NCI-H1436 treated with DMSO at 0.1 percent for 48 hours (cell line): ENCODE measurements at places on chromosomes 2 and 18.

DNA sequence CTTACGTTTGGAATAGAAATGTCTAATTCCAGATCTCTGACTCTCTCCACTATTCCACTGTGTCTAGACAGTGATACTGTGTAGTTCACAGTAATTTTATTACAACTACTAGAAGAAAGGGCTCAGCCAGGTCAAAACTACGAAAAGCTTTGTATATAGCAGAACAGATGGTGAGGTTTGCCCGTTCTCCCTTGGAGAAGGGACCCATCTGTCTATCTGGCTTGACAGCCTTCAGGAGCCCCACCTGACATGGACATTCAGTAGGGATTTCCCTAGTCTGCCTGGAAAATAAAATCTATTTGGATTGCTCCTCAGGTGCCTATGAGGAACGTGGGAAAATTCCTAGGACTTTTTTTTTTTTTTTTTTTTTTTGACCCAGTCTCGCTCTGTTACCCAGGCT, 435.4 kb downstream of the NRXN1 start:
- no peak for DNase-seq

GRCh38 chr2:112750560-112750843, 13.9 kb downstream of the CKAP2L start:
- no peak for DNase-seq

DNA sequence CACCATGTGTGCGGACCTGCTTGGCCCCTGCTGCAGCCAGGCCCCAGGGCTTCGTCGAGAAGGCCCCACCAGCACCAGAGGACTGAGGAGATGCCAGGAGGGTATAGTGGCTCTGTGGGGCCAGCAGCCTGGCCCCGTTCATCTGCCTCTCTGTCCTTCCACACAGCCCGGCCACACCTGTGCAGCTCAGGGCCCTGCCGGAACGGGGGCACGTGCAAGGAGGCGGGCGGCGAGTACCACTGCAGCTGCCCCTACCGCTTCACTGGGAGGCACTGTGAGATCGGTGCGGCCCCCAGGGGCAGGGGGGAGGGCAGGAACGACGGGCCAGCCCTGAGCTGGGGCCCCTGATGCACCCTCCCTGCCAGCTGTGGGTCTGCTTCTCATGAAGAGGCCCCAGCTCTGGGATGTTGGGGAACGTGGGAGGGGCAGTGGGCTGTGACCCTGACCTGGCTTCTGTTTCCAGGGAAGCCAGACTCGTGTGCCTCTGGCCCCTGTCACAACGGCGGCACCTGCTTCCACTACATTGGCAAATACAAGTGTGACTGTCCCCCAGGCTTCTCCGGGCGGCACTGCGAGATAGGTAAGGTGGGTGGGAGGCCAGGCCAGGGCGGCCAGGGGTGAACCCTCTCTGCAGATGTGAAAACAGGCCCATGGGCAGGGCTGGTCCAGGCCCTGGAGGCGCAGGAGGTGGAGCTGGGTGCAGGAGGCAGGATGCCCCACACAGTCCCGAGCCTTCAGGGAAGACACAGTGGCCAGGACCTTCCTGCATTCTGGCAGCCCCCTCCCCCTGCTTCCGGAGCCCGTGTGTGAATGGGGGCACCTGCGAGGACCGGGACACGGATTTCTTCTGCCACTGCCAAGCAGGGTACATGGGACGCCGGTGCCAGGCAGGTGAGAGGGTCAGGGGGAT, 50.3 kb downstream of the MTERF4 start:
- no peak for DNase-seq

DNA sequence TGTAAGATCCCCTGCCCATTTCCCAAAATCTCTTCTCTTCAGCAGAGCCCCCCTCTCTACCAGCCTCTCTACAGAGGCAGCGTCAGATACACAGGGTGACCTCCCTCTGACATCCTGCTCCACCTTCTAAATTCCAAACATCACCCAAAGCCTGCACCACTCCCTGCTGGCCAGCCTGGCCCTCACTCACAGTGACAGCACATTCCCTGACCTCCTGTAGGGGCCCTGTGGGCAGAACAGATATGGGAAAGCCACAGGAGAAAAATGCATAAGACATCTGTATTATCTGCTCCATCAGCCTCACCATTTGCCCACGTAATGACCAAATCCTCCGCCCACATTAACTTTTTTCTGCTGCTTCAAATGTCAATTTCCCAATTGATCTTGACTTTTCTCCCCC, 40.6 kb downstream of the TRABD2A start:
- no peak for DNase-seq

GRCh38 chr2:4246364-4247131, 543.2 kb downstream of the DCDC2C start:
- no peak for DNase-seq

DNA sequence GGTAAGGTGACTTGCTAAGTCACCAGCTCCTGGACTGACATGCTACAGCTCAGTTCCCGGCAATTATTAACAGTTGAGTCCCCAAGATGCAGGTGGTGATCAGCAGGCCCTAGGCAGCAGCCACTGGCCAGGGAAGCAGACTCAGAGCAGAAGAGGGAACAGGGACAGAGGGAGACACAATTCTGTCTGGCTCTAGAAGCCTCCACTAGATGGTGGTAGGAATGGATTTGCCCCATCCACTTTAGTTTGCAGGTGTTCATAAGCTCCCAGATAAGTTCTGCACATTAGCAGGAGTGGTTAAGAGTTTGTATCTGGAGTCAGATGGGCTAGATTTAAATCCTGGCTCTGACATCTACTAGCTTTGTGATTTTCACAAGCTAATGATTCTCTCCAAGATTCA, 25.5 kb upstream of the SLC1A4 start:
- no peak for DNase-seq

- no peak for DNase-seq
These were observed 127.1 kb downstream of the LPIN1 start for GRCh38 chr2:11873356-11874154.

- DNase-seq = no peak
These were observed 25.0 kb upstream of the KDM3A start for GRCh38 chr2:86416146-86416545.

DNA sequence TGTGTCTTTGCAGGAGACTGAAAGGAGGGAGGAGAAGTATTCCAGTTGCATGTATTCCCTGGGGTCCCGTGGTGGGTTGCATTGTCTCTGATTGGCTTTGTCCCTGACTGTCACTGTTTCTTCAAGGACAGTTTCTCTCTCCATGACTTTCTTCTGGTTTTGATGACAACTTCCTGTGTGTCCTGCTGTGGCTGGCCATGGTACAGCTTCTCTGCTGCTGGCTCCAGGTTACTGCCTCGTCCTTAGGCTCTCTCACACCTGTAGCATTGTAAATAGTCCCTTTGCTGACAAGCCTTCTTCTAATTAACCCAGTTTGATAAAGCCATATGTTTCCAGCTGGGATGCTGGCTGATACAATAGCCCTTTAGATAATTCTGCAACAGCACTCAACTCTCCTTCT, 129.0 kb downstream of the LPIN1 start:
- no peak for DNase-seq

DNA sequence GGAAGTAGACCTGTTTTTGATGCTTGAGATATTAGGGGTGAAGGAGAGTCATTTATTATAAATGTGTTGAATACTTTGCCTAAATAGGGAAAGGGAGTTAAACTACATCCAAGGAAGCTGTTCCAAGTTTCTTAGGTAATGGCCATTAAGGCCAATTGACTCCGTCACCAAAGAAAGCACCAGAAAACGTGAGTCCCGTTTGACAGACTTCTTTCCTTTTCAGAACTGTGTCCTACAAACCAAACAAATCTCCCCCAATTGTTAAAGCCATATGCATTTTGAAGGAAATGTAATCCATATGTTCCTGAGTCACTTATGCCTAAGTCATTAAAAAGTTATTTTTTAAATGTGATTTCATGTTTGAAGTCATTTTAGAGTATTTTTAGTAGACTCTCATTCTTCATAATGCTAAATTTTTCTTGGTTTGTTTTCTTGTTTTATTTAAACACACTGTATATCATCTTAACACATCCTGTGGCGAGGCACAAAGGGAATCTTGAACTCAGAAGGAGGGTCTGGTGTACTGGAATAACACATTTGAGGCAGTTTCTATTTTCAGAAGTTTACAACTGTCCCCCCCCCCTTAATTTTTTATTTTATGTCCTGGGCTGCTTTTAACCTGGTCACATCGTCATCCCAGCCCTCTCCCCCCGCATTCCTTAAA, 133.7 kb downstream of the RHBDD1 start:
- no peak for DNase-seq

DNA sequence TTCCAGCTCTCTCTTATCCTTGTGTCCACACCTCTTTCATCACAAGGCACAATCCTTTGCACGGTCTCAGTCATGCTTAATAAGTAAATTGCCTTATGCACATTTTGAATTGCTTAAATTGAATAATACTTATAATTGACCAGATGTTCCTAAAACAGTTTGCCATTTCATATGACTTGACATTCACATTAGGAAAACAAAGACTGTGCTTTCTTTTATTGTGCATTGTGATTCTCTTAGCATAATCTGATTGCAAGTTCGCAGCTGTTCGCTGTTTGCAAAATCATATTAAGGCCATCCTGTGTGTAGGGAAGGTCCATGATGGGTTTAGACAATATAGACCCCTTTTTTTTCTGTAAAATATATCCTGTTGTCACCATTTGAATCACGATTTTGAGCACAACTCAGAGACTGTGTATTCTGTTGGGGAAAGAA, 75.6 kb downstream of the RNF144A start:
- DNase-seq = no peak

DNA sequence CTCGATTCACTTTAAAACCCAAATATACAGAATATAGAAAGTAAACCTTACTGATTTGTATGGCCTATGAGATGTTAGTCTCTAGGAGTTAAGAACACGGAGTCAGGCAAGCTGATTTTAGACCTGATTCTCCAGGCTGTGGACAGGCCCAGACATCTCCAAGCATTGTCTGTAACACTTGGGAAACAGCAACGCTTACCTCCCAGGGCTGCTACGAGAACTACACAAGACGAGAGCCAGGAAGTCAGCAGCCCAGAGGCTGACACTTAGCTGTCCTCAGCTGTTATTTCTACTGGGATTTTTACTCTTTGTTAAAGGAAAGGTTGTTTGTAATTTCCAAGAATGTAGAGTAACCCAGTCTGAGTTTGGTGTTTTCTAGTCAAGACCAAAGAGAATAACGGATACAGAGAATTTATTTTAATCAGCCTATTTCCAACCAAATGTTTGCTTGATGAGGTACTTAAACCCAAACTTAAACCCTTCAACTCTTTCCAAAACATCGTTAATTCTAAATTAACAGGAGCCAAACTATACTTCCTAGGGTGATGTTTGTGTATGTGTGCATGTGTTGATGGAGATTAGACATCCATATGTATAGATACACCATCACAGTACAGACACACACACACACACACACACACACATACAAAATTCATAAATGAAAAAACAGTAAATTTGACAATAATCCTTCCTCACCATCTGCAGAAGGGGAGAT, 123.4 kb downstream of the LAMA1 start:
- DNase-seq = no peak

DNA sequence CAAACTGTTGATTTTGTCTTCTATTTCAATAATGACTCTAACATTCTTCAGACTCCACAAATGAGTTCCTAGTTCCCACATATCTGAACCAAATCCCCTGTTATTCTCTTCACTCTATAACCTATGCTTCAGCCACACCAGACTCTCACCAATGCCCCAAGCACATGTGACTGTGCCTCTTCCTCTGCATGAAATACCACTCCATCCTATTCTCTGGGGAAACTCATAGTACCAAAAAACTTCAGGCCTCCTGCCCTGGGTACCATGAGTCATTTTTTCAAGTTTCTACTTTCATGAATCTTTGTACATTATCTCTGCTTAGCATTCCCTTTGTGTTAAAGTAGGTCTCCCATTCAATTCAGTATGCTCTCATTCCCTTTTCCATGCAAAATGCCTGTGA, 353.2 kb downstream of the ZEB2 start:
- DNase-seq = no peak

DNA sequence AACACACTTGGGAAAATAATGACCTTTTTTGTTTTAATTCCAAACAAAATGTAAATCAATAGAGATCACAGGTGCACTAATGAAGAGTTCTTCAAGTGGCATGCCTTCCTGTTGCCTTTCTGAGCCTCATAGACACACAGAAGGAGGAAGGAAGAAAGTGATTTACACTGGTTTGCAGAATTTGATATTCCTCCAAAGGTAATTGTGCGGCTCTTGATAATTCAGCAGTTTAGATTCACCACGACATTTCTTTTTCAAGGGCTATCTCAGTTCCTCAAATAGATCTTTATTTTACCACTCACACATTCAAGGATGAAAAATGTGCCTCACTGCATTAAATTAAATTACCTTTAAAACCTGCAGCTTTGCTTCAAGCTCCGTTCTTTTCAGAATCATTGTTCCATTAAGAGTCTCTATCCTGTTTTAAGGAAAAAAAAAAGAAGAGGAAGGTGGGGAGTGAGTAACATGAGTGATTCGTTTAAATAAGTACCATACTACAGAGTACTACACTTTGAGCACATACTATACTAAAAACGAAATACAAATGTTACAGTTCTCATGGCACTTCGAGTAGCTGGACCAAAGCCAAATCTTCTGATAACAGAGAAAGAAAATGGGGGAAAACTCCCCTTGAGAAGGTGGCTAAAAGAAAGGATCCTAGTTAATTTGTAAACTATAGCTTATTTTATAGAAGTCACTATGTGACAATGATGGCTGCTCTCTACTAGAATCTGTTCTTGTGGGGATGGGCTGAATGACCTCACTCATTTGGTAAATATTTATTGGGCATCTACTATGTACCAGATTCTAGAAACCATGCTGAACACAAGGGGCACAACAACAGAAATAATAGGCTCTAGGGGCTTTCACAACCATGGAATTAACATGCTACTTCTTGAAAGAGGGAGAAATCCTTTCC, 16.6 kb downstream of the CYTIP start:
- no peak for DNase-seq

- DNase-seq = peak; percentile 35
These were observed 1.8 kb downstream of the LAPTM4A start for GRCh38 chr2:20049637-20050036.

DNA sequence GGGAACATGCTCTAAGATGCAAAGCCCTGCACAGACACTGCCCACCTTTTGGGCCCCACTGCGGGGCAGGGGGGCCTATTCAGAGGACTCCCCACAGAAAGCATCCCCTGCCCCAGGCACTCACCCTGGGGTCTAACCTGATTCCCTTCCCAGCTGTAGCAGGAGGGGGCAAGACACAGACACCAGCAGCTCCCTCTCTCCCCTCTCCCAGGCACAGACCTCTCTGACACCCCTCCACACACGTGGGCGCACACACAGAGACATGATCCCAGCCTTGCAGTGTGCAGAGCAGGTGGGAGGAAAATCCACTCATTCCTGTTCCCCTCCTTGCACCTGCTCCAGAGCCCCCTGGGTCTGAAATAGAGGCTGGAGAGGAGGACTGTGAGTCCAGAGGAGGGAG, 10.7 kb downstream of the TNS1 start:
- no peak for DNase-seq

DNA sequence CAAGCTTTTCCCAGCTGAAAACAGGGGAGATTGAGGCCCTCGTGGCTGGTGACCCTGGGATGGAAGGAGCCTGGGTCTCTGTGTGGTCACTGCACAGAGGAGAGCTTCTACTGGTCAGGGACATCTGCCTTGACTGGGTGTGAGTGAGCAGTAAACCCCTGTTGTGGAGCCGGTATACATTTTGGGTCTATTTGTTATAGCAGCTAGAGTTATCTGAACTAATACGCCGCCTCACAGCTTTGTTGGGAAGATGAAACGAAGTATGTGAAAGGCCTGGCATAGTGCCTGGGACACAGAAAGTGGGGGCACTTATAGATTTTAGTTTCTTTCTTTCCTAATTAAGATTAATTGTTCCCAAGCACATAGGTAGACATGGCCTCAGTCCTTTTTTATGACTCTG, 72.2 kb upstream of the HPCAL1 start:
- DNase-seq = no peak
